A172 (cell line): ENCODE measurements at places on chromosomes 11 and 22.
A peak's percentile ranks its signal among the peaks of the same experiment; 100 is the strongest.

DNA sequence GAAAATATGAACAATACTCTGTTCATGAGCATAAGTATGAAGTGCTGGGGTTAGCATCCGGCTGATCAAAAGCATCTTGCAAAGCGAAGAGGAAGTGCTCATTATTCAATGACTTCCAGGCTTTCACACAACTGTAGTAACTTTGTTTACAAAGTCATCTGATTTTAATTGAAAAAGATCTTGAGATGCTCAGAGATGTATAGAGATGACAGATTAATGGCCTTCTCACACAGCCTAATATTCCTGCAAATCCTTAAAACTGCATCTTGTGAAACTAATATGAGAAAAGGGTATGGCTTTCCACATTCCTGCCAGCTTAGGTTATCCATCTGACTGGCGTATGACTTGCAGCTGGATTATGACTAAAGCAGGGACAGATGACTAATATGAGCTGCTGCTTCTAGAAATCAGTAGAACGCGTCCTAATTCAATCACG, 125.4 kb downstream of the CASP12 start:
- peak; percentile 84 for DNase-seq

GRCh38 chr11:64000026-64000739, 13.9 kb downstream of the OTUB1 start:
- DNase-seq: no peak

DNA sequence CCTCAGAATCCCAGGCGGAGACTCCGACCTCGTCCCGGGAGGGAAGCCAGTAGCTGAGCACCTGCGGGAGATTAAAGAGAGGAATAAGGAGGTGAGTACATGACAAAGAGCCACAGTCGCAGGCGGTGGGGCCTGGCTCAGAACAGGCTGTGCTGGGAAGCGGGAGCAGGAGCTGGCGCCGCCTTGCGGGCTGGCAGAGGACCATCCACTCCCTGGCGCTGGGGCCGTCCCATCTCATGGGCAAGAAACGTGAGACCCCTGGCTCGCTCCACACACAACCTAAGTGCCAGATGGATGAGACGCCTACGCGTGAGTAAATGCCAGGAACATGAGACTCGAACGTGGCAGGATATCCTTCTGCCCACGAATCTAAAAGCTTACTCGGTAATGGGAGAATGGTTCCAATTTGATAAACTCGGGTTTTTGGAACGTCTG, 6.3 kb downstream of the CEND1 start:
- no peak for DNase-seq

- DNase-seq: peak; percentile 87
Measured at GRCh38 chr11:3614742-3615171, 27.0 kb downstream of the ART5 start.

- DNase-seq: no peak
Measured at GRCh38 chr22:21447694-21448402, 19.3 kb upstream of the TMEM191C start.

DNA sequence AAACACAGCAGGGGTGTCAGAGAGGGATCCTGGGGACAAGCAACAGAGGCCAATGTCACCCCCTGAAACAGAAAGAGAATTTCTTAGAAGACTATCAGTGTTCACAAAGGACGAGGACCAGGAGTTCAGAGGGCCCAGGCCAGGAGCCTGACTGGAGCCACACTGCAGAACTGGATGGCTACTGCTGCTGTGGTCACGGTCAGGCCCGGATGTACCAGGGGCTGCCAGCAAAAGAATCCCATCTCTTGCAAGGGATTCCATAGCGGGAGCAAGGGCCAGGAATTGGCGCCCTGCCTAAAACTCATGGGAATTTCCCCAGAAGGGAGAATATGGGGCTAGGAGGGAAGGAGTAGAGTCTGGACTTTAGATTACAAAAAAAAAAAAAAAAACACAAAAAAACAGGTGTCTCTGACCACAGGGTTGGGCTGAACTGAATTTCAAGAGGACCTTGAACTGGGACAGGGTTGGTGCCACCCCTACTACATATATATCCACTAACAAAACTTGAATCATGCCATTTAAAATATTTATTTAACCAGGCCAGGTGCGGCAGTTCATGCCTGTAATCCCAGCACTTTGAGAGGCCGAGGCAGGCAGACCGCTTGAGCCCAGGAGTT, 15.7 kb upstream of the KCTD14 start:
- DNase-seq: peak; percentile 46
